Right hindlimb (tissue), 1 donor: ENCODE measurements at places on chromosomes 13 and 19.

GRCh38 chr19:5557691-5558090 lies 10.1 kb downstream of the TINCR start:
- DNase-seq = peak; percentile 62

GRCh38 chr19:37506387-37507166 lies at the start of gene ZNF793:
TSS of gene ZNF793 (plus strand) at chr19:37506939. CDS start at chr19:37523440, 16,501 bp downstream.
- DNase-seq = peak; percentile 90

GRCh38 chr13:47521890-47522487 lies 479.1 kb downstream of the SUCLA2 start:
- DNase-seq = no peak

GRCh38 chr19:36115453-36116343 lies at the start of gene TBCB:
TSS of gene TBCB (plus strand) at chr19:36115468. CDS start at chr19:36115561, 93 bp downstream.
- DNase-seq = no peak

GRCh38 chr13:48477191-48477855 lies 55.6 kb downstream of the RCBTB2 start:
- DNase-seq = no peak

GRCh38 chr19:56991912-56992311 lies 127.9 kb upstream of the USP29 start:
- no peak for DNase-seq

GRCh38 chr19:2478756-2479555 lies 3.0 kb downstream of the GADD45B start:
- peak; percentile 87 for DNase-seq

DNA sequence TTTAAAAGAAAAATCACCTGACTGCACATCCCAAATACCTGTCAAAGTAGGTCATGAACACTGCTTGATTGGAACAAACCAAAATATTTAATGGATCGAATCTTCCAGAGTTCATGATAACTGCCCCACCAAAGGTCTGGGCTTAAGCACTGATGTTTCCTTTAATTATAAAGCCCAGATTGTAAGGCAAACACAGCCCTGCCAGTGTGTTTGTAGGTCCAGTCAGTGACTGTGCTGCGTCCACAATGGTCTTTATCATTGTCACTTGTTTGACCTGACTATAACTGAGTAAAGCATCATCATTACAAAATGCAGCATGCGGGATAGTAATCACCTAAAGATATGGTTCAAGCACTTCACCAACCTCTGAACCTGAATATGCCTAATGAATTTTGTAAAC lies 63.3 kb downstream of the IRS2 start:
- no peak for DNase-seq

GRCh38 chr13:20161275-20161950 lies 561 bp upstream of the GJA3 start:
- no peak for DNase-seq

GRCh38 chr19:33040994-33041827 lies 23.5 kb downstream of the RHPN2 start:
- no peak for DNase-seq

DNA sequence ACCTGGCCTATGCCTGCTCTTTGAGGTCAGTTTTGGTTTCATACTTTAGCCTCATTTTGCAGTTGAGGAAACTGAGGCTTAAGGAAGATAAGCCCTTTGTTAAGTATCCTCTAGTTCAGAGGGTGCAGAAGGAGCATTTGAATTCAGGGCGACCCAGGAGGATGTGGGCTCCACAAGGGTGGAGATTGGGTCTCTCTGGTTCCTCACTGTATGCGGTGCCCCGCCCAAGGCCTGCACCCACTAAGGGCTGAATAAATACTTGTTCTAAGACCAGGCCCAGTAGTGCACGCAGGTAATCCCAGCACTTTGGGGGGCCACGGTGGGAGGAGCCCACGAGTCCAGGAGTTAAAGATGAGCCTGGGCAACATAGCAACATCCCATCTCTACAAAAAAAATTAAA lies 768 bp upstream of the SLC44A2 start:
- no peak for DNase-seq

DNA sequence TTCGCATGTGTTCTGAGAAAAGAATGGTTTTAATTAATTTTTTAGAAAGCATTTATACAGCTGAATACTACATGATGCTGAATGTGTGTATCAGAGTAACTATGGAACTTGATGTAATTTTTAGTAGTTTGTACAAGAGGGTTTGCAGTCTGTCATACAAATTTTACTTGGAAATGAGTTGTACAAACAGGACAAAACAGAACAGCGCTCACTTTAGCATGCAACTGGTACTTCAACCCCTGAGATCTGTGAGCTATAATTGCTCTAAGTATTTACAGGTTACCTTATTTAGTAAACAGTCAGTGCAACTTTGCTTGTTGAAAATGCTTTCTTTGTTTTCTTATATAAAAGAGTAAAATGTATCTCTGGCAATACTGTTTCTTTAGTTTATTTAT lies 706 bp downstream of the TNFRSF19 start:
- DNase-seq = no peak

DNA sequence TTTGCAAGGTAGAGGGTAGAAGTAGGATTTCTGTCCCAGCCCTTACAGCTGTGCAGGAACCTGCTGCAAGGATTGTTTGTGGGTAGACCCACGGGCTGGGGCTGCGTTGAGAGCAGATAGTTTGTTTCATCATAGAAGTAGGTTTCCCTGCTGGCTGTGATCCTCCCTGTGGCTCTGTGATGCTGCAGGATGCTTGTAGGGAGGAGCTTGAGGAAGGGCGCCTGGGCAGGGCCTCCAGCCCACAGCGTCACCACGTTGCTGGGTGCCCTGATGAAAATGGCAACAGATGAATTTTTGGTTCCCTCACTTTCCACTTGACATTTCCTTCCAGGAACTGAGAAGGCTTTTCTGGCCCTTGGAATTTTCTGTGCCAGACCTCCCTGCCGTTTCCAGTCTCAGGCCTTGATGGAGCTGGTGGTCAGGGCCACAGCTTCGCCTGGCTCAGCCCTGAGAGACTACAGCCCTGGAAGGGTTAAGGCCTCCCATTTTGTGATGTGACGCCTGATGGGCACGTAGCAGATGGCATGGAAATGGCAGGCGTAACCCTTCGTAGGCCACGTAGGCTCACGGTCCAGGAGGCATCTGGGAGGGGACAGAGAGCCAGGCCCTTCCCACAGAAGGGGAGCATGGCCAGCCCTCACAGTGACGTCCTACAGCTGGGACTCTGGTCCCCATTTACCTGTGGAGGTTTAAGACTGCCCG lies 42.2 kb downstream of the GATAD2A start:
- no peak for DNase-seq

- no peak for DNase-seq
Observed at GRCh38 chr19:50377051-50377461, 799 bp downstream of the NR1H2 start.

DNA sequence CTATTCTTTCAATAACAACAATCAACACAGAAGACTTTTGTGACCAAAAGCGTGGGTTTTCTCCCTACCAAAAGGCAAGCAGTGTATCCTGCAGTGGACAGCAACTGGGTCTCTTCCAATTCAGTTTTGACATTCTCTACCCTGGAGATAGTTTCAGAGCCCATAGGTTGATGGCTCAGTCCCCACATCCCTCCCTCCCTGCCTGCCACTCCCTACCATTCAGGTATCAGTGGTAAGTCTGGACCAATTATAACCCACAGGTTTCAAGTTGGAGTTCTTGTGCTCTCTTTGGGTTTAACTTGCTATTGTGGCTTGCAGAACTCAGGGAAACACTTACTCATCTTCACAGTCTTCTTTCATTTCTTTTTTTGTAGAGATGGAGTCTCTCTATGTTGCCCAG lies 60.2 kb downstream of the ZNF823 start:
- DNase-seq = no peak

DNA sequence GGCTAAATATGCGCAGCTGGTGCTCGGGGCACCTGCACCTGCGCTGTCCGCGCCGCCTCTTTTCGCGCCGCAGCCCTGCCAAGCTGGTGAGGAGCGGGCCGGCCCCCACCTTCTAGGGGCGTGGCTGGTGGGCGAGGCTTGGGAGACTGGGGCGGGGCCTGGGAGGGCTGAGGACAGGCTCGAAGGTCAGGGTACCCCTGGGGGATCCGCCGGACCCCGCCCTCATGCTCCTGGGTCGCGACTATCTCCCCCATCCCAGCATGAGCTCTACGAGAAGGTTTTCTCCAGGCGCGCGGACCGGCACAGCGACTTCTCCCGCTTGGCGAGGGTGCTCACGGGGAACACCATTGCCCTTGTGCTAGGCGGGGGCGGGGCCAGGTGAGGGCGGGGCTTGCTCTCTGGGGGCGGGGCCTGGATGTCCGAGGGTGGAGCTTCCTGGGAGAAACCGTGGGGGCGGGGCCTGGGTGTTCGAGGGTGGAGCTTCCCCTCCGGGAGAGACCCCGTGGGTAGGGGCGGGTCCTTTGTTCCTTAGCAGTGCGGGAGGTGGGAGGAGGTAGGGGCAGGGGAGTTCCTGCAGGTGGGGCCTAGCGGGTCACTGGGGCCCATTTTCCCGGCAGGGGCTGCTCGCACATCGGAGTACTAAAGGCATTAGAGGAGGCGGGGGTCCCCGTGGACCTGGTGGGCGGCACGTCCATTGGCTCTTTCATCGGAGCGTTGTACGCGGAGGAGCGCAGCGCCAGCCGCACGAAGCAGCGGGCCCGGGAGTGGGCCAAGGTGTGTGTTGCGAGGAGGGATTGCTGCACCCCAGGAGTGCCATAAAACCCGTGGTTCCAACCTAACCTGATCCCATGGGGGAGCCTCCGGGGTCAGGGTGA lies 19.7 kb downstream of the PNPLA6 start:
- DNase-seq = no peak

GRCh38 chr13:104954210-104954609 lies 1581.3 kb downstream of the EFNB2 start:
- no peak for DNase-seq

DNA sequence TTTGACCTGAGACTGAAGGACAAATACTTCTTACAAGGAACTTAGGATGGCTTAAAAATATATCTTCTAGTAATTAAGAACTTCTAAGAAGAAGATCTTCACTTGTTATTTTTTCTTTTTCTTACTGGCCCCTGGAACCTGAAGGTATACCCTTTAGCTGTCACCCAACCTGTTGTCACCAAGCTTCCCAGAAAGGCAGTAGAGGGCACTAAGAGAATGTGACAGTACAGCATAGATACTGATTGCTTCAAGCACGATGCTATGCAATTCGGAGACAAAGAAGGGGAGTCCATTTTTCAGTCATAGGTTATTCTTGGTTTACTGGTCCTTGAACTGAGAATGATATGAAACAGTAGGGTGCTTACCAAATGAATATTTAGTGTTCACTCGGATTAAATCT lies 208.3 kb upstream of the PCDH9 start:
- no peak for DNase-seq

- no peak for DNase-seq
Observed at GRCh38 chr19:1062387-1063029, 4.5 kb upstream of the ARHGAP45 start.

DNA sequence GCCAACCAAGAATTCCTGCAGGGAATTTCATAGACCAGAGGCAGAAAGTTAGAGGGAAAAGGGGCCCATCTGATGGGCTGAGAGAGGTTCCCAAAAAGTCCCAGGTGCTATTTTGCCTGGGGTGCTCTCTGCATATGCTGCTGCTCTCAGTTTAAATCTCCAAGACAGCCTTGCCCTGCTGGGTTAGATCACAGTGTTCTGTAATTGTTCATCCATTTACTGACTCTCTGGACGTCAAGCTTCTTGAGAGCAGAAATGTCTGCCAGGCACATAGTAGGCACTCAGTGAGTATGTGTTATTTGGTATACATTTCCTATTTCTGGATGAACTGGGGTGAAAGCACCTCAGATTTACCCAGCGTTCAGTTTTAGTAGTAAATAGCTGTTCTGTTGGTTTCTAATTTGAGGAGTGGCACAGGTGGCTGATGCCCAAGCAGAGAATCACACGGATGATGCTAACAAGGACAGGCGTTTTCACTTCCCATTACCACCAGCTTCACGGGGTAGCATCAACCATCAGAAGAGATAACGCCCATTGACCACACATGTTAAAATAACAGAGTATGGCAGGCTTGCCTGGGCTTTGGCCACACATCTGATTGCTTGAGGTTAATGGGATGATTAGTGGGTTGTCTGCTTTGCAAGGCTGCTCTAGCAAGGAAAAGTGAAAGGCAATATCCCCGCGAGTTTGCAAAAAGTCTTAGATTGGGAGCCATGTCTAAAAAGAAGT lies 161.1 kb downstream of the SLC7A1 start:
- no peak for DNase-seq

DNA sequence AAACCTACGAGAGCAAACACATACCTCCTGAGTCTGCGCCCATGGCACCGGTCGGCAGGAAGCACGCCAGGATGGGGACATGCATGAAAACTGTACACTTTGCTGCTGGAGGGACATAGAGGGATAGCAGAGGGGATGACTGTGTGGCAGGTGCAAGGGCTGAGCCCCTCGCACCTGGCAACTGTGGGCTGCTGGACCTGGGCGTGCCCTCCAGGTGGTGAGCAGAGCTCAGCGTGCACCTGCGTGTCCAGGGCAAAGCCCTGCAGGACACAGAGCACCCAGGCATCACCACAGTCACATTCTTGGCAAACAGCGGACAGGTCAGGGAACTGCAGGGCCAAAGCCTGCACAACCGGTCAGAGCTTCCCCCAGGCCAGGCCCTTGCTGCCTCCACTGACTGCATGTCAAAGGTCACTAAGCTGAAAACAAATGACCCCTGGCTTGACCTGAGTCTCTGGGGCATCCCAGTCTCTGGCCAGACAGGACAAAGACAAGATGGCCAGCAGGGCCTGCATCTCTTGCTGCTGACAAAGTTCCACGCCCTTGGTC lies 9.0 kb upstream of the ISYNA1 start:
- no peak for DNase-seq

DNA sequence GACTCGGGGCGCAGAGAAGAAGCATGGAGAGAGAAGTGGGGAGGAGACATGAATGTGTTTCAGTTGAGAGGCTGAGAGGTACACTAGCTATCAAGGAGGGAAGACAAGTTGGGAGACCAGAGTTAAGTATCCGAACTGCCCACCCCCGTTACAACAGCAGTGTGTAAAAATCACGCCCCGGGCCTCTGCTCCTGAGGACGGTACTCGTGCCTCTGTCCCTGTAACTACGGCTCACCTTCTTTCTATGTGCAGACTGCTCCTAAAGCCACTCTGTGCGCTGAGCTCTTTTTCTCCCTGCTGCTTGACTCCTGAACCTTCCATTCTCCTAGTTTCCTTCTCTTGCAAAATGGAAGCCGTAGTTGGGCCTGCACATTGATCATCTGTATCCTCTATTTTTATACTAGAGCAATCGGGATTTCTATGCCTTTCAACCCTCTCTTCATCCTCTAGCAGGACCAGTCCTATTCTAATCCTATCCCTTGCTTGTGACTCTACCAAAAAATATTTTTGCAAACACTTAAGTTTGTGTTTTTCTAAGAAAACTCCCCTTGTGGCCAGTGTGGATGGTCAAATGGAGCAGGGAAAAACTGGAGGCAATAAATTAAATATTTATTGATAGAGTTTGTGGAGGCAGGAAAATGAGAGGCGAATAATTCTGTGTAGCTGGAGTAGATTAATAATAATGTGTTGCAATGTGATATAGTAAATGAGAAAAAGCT lies 569 bp downstream of the POLR1D start:
- DNase-seq = no peak

- DNase-seq = no peak
Observed at GRCh38 chr19:50387176-50387867, 3.2 kb downstream of the POLD1 start.

DNA sequence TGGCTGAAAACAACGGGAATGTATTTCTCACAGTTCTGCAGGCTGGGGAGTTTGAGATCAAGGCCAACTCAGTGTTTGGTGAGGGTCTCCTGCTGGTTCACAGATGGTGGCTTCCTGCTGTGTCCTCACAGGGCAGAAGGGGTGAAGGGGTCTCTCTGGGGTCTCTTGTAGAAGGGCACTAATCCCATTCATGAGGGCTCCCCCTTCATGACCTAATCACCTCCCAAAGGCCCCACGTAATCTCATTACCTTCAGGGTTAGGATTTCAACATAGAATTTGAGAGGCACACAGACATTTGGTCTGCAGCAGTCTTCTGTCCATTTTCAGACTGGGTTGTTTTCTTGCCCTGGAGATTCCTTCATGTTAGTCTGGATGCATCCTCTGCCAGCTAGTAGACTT lies 11.6 kb downstream of the ZNF444 start:
- no peak for DNase-seq
